ENCODE measurements at places on chromosomes 11 and 22.

GRCh38 chr11:12137005-12137690, 26.8 kb downstream of the MICAL2 start:
- DNase-seq: no peak

DNA sequence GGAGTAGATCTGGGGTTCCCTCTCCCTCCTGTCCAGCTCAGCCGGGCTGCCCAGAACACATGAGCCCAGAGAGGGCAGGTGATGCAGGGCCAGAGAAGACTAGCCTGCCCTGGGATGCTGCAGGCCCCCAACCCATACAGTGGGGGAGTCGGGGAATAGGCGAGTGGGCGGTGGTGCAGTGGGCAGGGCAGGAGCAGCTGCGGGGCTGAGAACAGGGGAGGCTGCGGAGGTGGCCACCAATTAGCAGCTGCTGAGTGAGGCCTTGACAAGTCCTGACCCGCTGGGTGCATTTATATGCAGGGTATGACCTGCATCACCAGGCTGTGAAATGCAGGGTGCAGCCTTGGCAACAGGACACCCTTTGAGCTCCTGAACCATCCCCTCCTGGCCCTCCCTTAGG, 43.1 kb downstream of the NFAM1 start:
- DNase-seq: no peak

GRCh38 chr11:114110952-114111947, 51.7 kb downstream of the ZBTB16 start:
- DNase-seq: no peak

GRCh38 chr11:113796663-113797259, 17.2 kb downstream of the CLDN25 start:
- DNase-seq: no peak

DNA sequence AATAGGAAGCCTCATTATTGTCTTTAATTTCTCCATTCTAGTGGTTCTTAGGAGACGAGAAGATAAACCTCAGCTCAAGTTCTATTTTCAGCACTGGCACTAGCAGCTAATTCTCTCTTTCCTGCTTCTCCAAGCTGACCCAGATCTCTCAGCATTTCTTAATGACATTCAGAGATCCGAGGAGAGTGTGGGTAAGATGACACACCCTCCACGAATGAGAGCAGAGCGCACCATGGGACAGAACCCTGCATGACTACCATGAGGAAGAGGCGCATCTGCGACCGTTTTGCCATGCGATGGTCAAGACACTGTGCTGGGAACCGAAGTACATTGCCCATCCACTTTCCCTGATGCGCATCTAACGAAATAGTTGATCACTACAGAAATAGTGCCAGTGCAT, 241.8 kb downstream of the LARGE1 start:
- DNase-seq: no peak

GRCh38 chr11:69465236-69466000, 16.0 kb upstream of the LINC01488 start:
- DNase-seq: no peak

DNA sequence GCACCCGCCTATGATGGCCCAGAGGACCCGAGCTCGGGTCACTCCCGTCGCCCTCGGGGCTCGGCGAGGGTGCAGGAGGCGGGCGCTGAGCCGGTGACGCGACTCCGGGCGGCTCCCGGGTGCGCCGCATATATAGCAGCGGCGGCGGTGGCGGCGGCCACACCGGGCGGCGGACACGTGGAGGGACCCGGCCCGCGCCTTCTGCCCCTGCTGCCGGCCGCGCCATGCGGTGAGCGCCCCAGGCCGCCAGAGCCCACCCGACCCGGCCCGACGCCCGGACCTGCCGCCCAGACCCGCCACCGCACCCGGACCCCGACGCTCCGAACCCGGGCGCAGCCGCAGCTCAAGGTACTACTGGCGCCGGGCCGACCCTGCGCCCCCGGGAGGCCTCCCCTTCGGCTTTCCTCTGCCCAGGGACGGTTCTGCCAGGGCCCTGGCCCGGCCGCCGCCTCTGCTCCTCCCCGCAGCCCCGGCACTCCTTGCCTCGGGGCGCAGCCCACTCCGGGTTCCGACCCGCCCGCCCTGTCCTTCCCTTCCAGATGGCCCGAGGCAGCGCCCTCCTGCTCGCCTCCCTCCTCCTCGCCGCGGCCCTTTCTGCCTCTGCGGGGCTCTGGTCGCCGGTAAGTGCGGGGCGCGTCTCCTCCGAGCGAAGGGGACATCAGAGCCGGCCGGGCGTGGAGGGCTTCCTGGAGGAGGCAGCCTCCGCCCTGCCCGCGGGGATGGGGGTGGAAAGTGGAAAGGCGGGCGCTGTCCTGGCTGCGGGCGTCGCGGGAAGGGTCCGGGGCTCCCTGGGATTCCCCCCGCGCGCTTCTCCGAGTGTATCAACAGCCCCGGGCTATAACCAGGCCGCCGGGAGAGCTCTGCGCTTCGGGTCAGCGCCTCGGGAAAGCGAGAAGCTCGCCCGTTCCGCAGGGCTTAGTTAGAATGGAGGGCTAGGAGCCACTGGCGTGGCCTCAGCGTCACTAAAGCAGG, at the start of gene GAL:
Gene GAL, plus strand, starts transcription at position 160 of the 972 bp plus-strand sequence. Its CDS starts 380 bp downstream, at position 540.
- DNase-seq: peak; percentile 24

- no peak for DNase-seq
Observed at GRCh38 chr11:106471276-106471675, 393.8 kb downstream of the AASDHPPT start.

DNA sequence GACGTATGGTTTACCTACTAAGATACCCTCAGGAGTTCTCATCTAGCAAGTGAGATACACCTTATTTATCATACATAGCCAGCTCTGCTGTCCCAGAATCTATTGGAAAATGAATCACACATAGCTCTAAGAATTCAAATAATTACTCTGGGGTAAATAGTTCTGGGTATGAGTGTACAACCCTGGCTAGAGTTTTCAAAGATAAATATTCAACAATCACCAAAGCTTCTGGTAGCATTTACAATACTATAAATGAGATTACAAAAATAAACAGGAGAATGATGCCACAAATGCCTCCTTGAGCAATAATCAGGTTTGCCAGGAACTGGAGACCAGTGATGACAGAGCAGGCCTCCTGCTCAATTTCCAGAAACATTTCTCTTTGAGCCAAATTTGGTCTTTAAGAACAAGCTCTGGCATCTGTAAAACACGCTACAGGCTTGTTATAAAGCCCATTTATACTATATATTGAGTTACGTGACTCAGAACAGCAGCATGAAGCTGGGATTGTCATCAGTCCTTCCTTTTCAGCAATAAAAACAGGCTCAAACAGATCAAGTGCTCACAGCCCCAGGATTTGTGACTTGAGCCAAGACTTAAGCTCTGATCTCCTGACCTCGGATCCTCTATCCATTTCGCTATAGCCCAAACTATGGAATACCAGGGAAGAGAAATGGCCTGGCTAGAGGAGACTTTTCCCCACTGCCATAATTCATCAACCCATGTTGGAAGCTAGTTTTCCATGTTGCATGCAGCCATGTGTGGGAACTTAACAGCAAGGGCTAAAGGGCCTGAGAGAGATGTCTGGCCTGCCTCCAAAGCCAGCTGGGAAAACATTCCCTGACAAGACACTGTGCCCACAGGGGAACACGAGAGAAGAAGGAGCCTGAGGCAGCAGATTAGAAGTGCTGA, 19.7 kb downstream of the RAB30 start:
- DNase-seq: no peak

- peak; percentile 69 for DNase-seq
Observed at GRCh38 chr22:38927033-38927781, 30.2 kb upstream of the APOBEC3A start.

GRCh38 chr11:12900496-12900895, 108.6 kb upstream of the RASSF10 start:
- no peak for DNase-seq

GRCh38 chr22:20399866-20400605, 6.1 kb downstream of the ZNF74 start:
- DNase-seq: no peak

DNA sequence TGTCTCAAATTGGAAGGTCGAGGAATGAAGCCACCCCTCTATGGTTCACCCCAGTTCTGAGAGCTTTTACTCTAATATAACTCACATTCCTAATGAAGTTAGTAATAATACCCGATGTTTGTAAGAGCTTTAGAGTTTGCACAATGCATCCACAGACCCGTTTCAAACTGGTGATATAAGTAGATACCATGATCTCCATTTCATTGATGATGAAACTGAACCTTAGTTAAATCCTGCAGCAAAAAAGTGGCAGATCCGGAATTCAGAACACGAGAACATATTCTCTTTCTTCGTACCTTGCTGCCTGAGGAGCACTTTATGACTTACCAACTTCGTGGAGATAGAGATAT, 757 bp upstream of the RBFOX2 start:
- no peak for DNase-seq
